Inflammatory macrophage (primary cell): ENCODE measurements at places on chromosomes 1 and 21.

DNA sequence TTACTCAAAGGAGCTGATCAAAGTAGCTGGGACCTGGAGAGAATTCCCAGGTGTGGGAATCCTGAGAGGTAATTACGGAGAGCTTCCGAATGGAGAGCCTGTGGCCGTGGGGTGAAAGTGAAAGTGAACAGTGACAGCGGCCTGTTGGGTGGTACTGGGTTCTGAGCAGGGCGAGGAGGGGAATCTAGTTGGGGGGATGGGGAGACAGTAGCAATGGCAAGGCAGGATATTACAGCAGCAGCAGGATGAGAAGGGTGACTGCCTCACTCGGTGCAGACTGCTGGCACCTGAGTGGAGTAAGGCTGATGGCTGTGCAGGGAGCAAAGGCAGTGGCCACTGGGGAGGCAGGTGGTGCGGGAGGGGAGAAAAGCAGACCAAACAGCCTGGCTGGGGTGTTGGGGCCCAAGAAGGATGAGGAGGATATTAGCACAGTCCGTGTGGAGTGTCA, 70.3 kb upstream of the PRDX6 start:
- DNase-seq, result no peak

DNA sequence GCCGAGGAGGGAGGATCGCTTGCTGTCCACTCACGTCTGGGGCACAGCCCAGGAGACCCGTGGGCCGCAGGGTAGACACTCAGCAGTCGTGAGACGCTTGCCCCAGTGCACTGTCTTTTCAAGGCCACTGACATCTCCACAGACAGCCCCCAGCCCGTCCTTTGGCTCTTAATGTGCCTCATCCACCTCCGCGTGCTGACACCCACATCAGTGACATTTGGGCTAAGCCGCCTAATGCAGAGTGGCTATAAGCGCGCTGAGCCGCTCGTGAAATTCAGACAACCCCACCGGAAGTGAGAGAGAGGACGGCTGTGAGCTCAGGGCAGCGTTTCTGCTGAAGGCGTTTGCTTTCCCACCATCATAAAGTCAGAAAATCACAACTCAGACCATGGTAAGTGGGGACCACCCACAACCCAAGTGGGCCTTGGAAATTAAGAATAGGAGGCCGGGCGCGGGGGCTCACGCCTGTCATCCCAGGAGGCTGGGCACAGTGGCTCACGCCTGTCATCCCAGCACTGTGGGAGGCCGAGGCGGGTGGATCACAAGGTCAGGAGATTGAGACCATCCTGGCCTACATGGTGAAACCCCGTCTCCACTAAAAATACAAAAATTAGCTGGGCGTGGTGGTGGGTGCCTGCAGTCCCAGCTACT, 8.4 kb downstream of the SLC35E2B start:
- DNase-seq, result no peak

DNA sequence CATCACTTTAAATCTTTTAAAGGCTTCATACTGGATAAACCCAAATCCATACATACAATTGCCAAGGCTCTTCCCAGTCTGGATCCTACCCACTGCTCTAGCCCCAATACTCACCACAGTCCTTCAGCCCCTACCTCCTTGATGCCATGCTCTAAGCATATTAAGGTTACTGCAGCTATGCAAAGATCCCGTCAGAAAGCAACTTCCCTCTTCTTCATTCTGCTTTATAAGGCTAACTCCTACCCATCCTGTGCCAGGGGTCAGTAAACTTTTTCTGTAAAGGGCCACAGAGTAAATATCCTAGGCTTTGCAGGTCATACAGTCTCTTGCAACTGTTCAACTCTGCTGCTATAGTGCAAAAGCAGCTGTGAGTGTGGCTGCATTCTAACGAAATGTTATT, 34.3 kb upstream of the MTF1 start:
- peak; percentile 31 for DNase-seq

- no peak for DNase-seq
Observed at GRCh38 chr1:116697548-116698243, 30.2 kb upstream of the IGSF3 start.

DNA sequence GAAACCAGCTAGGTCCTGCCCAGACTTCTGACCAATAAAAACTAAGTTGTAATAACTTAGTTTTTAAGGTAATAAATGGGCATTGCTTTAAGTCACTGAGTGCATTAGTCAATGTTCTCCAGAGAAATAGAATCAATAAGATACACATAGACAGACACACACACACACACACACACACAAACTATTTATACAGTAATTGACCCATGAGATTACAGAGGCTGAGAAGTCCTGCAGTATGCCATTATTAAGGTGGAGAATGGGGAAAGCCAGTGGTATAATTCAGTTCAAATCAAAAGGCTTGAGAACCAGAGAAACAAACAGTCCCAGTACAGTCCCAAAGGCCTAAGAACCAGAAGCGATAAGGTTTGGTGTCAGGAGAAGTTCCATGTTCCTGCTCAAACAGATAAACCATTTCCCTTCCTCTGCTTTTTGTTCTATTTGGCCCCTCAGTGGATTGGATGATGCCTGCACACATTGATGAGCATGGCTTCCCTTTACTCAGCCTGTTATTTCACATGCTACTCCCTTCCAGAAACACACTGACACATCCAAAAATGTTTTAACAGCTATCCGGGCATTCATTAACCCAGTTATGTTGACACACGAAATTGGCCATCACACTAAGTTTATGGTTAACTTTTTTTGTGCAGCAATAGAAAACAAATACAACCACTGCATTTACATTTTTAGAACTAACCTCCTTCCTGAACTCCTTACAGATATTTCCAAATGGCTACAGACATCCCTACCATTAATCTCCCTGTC, 828.2 kb upstream of the NCAM2 start:
- no peak for DNase-seq

GRCh38 chr1:185601189-185601588, 133.0 kb upstream of the HMCN1 start:
- DNase-seq, result no peak

DNA sequence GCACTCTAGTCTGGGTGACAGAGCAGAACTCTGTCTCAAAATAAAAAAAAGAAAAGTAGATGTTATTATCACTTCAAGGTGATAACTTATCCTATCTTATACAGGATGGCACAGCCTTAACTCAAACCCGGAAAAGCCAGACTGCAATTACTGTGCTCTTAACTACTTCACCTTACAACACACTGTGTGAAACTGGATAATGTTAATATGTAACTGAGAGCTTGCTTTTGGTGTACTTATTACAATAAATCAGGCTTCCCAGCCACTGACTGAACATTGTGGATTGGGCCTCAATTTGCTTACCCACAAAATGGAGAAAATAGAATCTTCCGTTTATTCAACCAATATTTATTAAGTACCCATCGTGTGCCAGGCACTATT, 1.4 kb downstream of the ORC1 start:
- DNase-seq, result no peak

GRCh38 chr1:17161137-17161740, 42.0 kb upstream of the PADI2 start:
- DNase-seq, result peak; percentile 56

- no peak for DNase-seq
Observed at GRCh38 chr1:174426153-174426552, 21.6 kb upstream of the GPR52 start.

- DNase-seq, result peak; percentile 46
Observed at GRCh38 chr1:113452921-113453770, 62.8 kb downstream of the MAGI3 start.

GRCh38 chr1:3775490-3776230, 3.1 kb downstream of the SMIM1 start:
- DNase-seq, result peak; percentile 66

- peak; percentile 41 for DNase-seq
Observed at GRCh38 chr1:236608930-236609726, 4.8 kb upstream of the HEATR1 start.

DNA sequence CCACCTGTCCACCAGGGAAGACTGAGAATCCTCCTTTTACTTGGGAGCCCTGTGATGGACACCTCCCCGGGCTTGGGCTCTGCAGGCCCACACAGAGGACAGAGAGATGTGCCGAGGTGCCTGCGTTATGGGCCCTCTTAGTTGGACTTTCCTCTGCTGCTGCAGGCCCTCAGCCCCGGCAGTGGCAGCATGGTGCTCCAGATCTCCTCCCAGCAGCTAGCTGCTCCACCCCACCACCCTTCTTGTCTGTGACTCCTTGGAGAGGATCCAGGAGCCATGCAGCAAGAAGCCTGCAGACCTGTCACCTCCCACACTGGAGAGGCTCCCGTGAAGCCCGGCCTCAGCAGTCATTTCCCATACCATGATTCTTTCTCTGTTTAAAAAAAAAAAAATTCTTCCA, 27.4 kb downstream of the PHGDH start:
- DNase-seq, result no peak

DNA sequence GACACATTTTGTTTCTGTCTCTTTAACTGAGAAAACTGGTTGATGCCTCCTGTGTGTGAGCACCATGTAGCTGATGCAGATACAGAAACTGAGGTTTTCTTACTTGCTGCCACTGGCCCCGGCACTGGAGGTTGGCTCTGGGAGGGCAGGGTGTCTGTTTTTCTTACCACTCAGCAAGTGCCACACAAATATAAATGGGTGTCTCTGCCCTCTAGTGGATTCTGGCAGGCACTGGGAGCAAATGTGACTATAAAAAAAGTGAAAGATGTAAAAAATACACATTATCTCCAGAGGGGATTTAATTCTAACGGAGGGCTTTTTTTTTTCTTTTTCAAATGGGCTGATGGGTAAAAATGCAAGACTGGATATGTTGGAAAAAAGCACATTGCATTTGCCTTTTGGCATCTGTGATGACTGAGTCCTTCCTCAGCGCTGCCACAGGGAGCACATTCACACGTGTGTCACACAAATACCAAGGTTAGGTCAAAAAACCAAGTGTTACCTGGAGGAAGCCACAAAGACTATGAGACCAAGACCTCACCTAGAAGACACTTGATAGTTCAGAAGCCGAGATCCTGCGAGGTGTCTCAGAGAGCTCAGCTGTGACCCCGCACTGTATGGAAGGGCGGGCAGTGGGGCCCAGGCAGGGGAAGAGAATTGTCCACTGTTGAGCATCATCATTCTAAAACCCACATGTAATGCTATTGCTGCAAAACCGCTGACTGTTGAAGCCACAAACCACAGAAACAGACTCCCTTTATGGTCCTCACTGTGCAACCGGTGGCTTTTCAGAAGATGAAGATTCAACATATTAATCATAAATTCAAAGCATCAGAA, 18.9 kb downstream of the PGBD2 start:
- peak; percentile 51 for DNase-seq

- DNase-seq, result no peak
Observed at GRCh38 chr1:145877923-145878486, 7.7 kb downstream of the ANKRD35 start.

DNA sequence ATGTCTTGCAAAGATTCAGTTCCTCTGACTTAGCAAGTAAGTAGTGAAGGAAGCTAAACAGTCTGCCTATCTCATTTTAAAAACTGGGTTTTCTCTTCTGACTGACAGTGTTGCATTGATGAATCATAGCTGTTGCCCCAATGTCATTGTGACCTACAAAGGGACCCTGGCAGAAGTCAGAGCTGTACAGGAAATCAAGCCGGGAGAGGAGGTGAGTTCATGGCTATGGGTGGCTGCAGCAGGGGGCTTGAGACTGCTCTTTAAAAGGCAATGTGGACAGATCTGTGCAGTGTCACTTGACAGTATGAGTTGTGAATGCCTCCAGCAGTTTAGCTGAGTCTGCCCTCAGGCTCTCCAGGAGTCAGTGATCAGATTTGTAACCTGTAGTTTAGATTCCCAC, 46.6 kb downstream of the SMYD2 start:
- DNase-seq, result no peak

DNA sequence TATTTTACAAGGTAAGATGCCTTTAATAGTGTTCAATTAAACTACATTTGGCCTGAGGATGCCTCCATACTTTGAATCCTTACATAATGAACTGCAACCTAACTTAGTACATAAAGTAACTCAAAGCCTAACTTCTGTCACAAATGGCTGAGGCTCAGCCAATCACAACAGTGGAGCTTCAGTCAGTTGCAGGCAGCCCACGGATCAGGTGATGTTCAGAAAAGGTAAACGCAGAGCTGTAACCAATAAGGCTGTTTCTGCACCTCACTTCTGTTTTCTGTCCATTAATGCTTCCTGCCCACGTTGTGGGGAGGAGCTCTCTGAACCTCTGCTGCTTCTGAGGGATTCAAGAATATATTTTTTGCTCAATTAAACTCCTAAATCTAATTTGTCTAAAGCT, 94.8 kb upstream of the KIAA0040 start:
- no peak for DNase-seq

- peak; percentile 25 for DNase-seq
Observed at GRCh38 chr1:36157973-36158826, 2.2 kb downstream of the MAP7D1 start.

- no peak for DNase-seq
Observed at GRCh38 chr1:212242288-212242984, 42.8 kb upstream of the PPP2R5A start.

- no peak for DNase-seq
Observed at GRCh38 chr1:23625459-23625858, 66.1 kb upstream of the RPL11 start.

- peak; percentile 17 for DNase-seq
Observed at GRCh38 chr1:43832255-43832654, 101.3 kb upstream of the ARTN start.

DNA sequence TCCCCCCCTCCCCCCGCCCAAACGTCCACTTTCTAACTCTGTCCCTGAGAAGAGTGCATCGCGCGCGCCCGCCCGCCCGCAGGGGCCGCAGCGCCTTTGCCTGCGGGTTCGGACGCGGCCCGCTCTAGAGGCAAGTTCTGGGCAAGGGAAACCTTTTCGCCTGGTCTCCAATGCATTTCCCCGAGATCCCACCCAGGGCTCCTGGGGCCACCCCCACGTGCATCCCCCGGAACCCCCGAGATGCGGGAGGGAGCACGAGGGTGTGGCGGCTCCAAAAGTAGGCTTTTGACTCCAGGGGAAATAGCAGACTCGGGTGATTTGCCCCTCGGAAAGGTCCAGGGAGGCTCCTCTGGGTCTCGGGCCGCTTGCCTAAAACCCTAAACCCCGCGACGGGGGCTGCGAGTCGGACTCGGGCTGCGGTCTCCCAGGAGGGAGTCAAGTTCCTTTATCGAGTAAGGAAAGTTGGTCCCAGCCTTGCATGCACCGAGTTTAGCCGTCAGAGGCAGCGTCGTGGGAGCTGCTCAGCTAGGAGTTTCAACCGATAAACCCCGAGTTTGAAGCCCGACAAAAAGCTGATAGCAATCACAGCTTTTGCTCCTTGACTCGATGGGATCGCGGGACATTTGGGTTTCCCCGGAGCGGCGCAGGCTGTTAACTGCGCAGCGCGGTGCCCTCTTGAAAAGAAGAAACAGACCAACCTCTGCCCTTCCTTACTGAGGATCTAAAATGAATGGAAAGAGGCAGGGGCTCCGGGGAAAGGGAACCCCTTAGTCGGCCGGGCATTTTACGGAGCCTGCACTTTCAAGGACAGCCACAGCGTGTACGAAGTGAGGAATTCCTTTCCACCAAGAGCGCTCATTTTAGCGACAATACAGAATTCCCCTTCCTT, 158.1 kb downstream of the RUNX1 start:
- DNase-seq, result no peak

DNA sequence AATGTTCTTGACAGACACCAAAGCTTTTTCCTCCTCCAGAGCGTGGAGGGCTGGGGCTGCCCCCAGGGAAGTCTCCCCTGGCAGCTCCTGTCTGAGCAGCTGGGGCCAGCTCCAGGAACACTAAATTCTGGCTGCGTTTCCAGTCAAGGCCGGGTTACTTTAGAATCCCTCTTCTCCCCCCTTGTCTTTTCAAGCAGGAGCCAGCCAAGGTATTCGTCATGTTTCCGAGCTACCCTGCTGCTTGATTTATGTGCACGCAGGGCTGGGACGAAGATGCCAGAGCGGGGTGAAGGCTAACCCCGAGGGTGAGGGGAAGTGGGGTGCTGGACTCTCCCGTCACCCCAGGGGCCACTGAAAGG, 68.1 kb upstream of the ANGPTL1 start:
- no peak for DNase-seq

- DNase-seq, result no peak
Observed at GRCh38 chr1:80801695-80802094, 999.0 kb upstream of the ADGRL2 start.
